ENCODE measurements at places on chromosomes 2 and 18.

DNA sequence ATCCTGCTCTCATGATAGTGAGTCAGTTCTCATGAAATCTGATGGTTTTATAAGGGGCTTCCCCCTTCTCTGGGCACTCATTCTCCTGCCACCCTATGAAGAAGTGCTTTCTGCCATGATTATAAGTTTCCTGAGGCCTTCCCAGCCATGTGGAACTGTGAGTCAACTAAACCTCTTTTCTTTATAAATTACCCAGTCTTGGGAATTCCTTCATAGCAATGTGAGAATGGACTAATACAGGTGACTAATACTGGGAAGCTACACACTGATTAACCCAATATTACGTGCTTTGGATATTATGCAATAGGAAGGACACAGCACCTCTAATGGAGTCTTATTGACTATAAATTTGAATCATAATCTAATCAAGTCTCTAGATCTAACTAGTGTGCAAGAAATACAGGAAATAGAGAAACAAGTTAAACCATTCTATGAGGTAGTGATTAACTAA, 107.2 kb upstream of the ETAA1 start:
- no peak overlapping the region for H3K27ac ChIP-seq
- H3K27me3 ChIP-seq, result no peaks in the 10 kb centered on the region
- no peak for DNase-seq
- H3K36me3 ChIP-seq, result no peaks in the 10 kb centered on the region
- H3K4me3 ChIP-seq, result no peak overlapping the region

- no peaks in the 10 kb centered on the region for H3K36me3 ChIP-seq
- H3K4me1 ChIP-seq, result no peaks in the 10 kb centered on the region
- no peak overlapping the region for H3K4me3 ChIP-seq
- DNase-seq, result no peak
- H3K27me3 ChIP-seq, result no peaks in the 10 kb centered on the region
Measured at GRCh38 chr2:185201063-185201462, 537.5 kb upstream of the FSIP2 start.

DNA sequence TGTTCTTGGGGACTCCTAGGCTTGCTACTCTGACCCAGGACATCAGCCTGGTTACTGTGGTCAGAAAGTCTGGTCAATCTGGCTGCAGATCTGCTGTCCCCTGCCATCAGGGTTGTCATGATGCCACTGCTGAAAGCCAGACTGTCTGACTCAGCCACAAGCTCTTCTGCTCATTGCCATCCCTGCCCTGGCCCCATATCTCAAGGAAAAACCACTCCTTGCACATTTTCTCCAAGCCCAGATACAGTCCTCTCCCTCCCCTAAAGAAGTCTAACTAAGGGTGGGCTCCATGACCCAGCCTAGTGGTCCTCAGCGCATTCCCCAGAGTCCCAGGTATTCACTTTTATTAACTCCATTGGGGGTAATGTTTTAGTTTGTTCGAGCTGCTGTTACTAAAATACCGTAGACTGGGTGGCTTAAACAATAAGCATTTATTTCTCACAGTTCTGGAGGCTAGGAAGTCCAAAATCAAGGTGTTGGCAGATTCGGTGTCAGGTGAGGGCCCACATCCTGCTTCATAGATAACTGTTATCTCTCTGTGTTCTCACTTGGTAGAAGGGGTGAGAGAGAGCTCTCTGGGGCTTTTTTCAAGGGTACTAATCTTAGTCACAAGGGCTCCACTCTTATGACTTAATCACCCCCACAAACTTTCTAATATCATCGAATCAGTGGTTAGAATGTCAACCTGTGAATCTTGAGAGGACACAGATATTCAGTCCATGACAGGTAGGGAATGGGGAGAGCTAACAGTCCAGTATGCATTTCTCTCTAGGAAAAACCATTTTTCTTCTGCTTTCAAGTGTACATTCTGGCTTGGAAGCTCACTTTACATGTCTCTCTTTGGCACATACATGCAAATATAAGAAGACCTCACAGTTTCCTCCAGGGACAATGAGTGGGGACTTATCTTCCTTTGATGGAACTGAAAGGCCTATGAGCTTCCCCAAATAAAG, 94.8 kb upstream of the CXCR4 start:
- no peaks in the 10 kb centered on the region for H3K4me1 ChIP-seq
- H3K27me3 ChIP-seq, result no peaks in the 10 kb centered on the region
- H3K4me3 ChIP-seq, result no peak overlapping the region
- H3K27ac ChIP-seq, result no peak overlapping the region

- H3K27ac ChIP-seq, result no peak overlapping the region
- H3K36me3 ChIP-seq, result no peaks in the 10 kb centered on the region
- DNase-seq, result no peak
- no peaks in the 10 kb centered on the region for H3K4me1 ChIP-seq
Measured at GRCh38 chr2:46874236-46874929, 41.2 kb downstream of the MCFD2 start.

- no peaks in the 10 kb centered on the region for H3K27me3 ChIP-seq
- H3K27ac ChIP-seq, result no peak overlapping the region
- no peaks in the 10 kb centered on the region for H3K36me3 ChIP-seq
Measured at GRCh38 chr2:208872591-208872990, 466.0 kb downstream of the PTH2R start.

All from cardiac muscle cell (in vitro differentiated cells and primary cell).